ENCODE measurements at places on chromosomes 5 and 9. TPM values are rescaled to one million over a fixed set of nuclear protein-coding genes. Genes with fewer than 3 reads are reported as not detected.

ANKRD31 gene
- total RNA-seq: 0.11 TPM

- no peaks in the 10 kb centered on the region for H3K4me1 ChIP-seq
- H3K36me3 ChIP-seq: no peaks in the 10 kb centered on the region
- no peak overlapping the region for H3K4me3 ChIP-seq
- H3K27ac ChIP-seq: no peak overlapping the region
- H3K27me3 ChIP-seq: no peaks in the 10 kb centered on the region
- no peak for DNase-seq
Measured at GRCh38 chr9:125982798-125983406, 235.7 kb downstream of the PBX3 start.

- H3K27me3 ChIP-seq: no peaks in the 10 kb centered on the region
- peak overlapping the region; percentile 51 for H3K27ac ChIP-seq
- peaks cover 13% of the 10 kb centered on the region for H3K4me1 ChIP-seq
- H3K36me3 ChIP-seq: no peaks in the 10 kb centered on the region
- DNase-seq: no peak
Measured at GRCh38 chr9:642014-642413, 199.5 kb upstream of the DMRT1 start.

DNA sequence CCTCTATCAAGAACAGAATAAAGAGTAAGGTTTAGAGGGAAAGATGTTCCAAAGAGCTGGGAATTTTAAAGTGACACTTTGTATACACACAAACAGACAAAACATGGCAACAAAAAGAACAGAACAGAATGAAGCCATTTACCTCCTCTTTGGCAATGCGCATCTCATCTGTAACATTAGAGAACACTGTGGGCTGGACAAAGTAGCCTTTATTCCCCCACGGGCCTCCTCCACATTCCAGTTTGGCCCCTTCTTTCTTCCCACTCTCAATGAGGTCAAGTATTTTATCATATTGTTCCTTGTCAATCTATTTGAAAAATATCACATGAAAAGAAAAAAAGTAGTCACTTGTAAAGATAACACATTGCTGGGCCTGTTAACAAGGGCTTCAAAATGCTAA lies 41.0 kb downstream of the ALDH1A1 start:
- no peak overlapping the region for H3K27ac ChIP-seq
- H3K4me1 ChIP-seq: no peaks in the 10 kb centered on the region
- no peak for DNase-seq
- H3K4me3 ChIP-seq: no peak overlapping the region

DNA sequence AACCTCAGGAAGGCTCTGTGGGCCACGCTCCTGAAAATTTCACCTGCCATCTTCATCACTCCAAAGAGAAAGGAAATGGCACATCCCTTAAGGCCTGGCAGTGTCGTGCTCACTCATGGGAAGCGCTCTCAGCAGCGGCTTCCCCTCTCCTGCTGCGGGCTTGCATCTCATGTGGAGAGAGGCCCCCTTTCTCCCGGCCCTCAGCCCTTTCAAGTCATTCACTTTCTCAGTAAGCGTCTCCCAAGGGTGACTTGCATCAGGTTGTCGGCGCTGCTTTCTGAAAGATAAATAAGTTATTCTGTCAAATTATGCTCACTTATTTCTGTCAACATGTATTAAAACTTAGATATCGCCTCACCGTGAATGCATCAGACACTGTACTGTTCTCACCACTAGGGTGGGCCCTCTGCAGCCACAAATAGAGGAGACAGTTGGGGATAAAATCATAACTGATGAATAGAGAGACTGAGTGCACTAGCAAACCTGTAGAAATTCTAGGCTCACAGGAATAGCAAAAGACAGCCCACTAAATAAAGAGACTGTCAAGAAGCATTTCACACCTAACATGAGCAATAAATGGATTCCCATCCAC lies 174.6 kb downstream of the RFK start:
- no peak for DNase-seq
- no peak overlapping the region for H3K4me3 ChIP-seq
- no peaks in the 10 kb centered on the region for H3K27me3 ChIP-seq

GRCh38 chr5:179152941-179153340 lies 92.8 kb downstream of the ZNF354C start:
- no peaks in the 10 kb centered on the region for H3K27me3 ChIP-seq
- no peak overlapping the region for H3K27ac ChIP-seq
- no peak overlapping the region for H3K4me3 ChIP-seq
- no peaks in the 10 kb centered on the region for H3K4me1 ChIP-seq
- H3K36me3 ChIP-seq: peaks cover 23% of the 10 kb centered on the region

Data from esophagus muscularis mucosa (tissue), 4 donors.